ENCODE measurements at places on chromosomes 2 and 18.
A peak's percentile ranks its signal among the peaks of the same experiment; 100 is the strongest.

- no peak for DNase-seq
These were observed 78.0 kb downstream of the UPP2 start for GRCh38 chr2:158179660-158180059.

- DNase-seq: no peak
These were observed 108.9 kb upstream of the KLF7 start for GRCh38 chr2:207274530-207275189.

DNA sequence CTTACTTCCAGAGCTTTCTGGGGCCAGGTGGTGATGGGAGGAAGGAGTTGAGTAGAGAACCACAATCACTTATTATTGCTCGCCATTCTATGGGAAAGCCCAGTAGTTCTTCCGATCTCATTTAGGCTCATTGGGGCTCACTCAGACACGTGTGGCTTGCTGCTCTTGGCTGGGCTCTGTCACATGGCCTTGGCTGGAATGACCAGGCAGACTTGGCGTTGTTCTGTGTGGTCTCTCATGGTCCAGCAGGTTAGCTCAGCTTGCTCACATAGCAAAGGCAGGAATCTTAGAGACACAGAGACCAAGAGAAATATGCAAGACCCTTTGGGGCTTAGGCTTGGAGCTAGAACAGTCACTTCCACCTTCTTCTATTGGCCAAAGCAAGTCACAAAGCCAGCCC, 261.2 kb downstream of the LOXHD1 start:
- no peak for DNase-seq

- no peak for DNase-seq
These were observed 3.5 kb downstream of the OBSL1 start for GRCh38 chr2:219567791-219568361.

DNA sequence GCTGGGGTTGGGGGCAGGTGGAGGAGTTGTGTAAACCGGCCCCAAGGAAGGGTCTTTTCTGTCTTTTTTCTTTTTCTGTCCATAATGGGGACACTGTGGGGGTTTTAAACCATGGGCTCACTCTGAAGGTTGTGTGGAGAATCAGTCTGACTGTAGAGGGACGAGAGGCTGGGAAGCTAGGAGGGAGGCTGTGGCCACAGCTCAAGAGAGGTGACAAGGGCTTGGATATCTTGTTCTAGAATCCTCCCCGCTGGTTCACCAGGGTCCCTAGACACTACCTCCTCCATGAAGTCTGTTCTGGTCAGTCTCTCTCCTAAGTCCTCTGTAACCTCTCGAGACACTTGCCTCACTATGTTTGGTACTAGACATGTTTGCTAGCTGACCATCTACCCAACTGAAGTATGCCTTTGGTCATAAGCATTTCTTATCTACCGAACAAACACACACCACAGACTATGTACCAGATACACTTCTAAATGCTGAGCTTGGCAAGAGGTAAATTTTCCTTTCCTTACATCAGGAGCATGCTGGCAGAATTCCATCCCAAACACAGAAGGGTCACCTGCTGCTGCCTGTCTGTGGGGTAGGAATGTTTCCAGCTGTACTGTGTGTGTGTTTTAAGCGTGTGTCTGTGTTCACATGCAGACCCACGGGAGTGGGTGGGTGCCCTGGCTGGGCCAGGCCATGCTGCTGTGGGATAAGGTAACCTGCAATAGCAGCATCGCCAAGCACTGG, 69.6 kb upstream of the MGAT4A start:
- no peak for DNase-seq

DNA sequence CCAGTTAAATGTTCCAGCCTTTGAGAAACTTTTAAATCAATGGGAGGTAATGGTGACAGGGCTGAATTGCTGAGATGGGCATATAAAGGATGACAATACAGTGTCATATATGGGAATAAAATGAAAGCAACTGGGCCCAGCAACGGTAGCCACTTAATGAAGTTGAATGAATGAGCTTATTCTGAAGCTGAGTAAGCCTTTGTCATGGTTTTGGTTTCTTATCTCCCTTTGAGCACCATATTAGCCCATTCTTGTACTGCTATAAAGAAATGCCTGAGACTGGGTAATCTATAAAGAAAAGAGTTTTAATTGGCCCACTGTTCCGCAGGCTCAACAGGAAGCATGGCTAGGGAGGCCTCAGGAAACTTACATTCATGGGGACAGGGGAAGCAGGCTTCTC, 3.5 kb upstream of the THUMPD2 start:
- no peak for DNase-seq

DNA sequence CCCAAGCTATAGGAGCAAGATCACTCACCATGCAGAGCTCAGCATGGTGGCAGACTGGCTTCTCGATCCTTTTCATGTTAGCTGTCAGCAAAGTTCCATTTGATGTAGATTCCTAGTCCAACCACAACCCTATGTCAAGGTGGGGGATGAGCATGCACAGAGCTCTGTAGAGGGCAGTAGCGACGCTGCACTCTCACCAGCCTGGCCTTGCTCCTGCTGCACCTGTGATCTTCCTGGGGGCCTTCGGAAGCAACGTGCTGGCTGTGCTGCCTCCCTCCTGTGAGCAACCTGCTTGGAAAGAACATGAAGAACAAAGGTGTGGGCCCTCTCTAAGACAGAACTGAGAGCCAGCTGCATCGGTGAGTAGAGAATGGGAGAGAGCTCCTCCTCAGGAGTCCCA, 479.4 kb upstream of the MYT1L start:
- DNase-seq: no peak

DNA sequence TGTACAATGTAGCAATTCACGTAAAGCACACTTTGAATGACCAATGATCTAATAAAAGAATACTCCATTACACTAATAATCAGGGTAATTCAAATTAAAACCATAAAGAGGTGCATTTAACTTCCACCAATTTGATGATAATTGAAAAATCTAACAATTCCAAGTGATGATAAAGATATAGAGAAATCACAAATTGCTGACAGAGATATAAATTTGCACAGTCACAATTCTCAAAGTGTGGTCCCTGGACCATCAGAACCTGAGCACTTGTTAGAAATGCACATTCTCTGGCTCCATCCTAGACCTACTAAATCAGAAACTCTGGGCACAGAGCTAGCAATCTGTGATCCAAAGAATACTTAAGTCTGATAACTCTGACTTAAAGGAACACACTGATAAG, 165.8 kb upstream of the DCC start:
- DNase-seq: no peak

DNA sequence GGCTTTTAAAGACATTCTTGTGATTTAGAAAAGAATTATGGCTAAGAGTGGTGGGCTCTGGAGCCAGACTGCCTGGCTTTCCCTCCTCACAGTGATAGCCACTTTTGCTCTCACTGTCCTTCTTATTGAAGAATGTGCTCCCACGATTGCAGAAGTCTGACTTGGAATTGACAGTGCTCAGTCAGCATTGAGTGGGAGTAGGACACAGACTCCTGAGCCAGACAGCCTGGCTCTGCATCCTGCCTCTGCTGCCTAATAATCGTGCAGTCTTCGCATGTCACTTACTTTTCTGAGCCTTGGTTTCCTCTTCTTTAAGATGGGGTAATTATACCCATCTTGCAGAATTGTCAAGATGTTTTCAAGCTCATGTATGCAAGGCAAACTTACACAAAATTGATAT, 23.3 kb downstream of the SPATS2L start:
- DNase-seq: no peak

DNA sequence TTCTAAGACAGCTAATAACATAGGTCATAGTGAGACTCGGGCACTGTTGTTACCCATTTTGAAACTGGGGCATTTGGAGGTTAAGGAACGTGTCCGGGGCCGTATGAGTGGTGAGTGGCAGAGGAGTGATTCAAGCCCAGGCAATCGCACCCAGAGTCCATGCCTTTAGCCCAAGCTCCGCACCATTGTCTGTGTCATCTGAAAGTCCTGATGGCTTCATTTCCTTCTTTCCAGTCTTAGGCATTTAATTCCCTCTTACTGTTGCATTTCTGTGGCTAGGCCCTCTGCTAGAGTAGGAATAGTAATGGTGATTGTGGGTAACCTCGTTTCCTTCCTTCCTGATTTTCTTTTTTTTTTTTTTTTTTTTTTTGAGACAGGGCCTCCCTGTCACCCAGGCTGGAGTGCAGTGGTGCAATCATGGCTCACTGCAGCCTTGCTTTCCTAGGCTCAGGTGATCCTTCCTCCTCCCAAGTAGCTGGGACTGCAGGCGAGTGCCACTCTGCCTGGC, 49.8 kb upstream of the ASB1 start:
- DNase-seq: peak; percentile 60

- no peak for DNase-seq
These were observed 5.2 kb downstream of the ZSCAN30 start for GRCh38 chr18:35284841-35285240.

DNA sequence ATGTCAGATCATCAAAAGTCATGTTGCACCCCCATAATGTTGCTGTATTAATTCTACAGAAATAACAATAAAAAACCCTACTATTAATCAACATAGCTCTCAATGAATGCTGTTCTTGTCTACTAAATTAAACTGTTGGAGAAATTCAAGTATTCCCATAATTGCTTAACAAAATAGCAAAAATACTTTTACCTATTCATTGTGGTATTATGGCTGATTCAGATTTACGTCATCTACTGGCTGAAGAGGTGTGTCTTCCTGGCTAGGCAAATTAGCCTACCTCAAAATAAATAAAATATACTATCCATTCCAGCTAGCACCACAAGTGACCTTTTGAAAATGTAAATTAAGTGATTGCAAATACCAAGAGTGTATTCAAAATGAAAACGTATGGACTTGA, 249.4 kb downstream of the MEIS1 start:
- no peak for DNase-seq

DNA sequence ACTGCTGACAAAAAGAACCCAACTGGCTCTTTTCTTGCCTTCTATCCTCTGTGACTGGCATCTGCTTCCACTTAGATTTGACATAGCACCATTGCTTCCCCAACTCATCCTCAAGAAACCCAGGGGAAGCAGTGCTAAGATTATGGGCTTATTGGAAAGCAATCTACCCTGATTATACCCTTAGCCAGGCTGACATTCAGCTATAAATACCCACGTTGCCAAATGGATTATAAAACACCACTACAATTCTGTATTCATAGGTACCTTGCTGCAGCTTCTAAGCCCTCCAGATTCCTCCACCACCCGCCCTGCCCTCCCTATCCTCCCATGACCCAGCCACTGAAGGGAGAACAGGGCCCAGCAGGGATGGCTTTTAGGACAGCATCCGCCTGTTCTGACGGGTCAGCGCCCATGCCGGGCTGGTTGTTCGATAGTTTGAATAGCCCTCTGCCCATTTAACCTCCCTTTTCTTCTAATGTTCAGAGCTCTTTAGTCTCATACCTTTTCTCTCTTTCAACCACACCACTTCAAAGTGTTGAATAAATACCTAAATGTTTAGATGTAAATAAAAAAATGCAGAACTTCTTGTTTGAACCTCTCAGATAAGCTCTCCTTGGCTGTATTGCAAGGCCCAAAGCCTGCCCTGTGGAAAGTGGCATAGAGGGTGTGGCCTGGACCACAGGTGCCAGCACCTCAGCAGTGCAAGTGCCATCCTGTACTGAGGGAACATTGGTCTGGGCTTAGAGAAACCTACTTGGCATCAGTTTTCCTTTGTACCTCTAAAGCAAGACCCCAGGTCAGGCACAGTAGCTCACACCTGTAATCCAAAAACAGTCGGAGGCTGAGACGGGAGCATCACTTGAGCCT, 86.6 kb upstream of the RGPD5 start:
- no peak for DNase-seq

DNA sequence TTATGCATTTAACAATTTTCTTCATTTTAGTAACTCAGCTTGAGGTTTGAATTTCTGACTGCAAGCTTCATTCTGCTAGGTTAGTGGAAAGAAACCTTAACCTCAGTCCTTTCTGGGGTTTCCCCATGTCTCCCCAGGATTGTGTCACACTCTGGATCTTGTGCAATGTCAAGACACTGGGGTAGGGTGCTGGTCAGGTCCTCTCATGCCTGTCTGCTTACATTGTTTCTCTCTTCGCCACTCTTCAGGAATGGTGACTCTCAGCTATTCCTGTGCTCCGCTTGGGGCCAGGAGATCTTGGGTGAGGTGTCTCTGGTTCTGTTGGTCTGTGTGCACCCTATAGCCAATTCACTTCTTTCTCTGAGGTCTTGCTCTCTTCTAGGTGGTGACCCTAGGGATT, 23.9 kb downstream of the CTLA4 start:
- peak; percentile 96 for DNase-seq

GRCh38 chr2:46020416-46020815, 276.8 kb upstream of the EPAS1 start:
- no peak for DNase-seq

GRCh38 chr2:241478166-241478565, 30.2 kb downstream of the STK25 start:
- no peak for DNase-seq

- no peak for DNase-seq
These were observed 114.1 kb downstream of the BCL11A start for GRCh38 chr2:60439219-60439974.

GRCh38 chr18:6639305-6639704, 90.2 kb upstream of the ARHGAP28 start:
- DNase-seq: no peak

- DNase-seq: no peak
These were observed 42.6 kb downstream of the TFPI start for GRCh38 chr2:187511356-187512315.

DNA sequence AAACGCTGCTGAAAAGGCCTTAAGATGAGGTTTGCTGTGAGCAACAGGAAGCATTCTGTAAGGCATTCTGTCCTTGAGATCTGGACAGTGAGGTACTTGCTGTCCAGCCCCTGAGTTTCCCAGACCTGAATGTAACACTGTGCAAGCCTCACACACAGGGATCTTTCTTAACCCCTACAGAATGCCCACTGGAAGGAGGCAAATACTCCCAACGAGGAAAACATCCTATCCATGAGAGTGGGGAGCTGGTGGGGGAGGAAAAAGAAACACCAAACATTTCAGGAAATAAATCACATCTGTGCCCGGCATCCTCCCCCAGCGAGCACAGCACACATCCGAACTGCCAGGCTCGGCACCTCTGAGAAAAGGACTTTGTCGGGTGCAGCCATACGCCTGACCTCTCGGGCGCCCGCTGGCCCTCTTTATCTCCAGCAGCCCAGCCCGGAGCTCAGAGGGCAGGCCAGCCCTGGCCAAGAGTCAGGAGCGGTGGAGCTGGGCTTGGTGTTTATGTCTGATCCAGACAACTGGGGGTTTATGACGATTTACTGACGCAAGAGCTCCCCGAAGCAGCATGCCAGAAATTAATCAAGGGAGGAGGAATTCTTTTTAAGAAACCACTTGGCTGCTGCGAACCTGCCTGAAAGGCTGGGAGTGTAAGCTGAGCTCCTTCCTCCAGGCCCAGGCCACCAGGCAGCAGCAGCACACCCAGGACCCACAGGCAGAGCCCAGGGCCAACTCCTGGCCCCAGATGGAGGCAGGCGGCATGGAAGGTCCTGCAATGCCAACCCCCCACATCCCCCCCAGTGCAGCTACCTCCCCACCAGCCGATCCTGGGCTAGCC, 72.2 kb downstream of the HDAC4 start:
- DNase-seq: no peak

GRCh38 chr2:3466482-3466863, 52.9 kb downstream of the ADI1 start:
- no peak for DNase-seq
